Breast epithelium (tissue), 4 donors: ENCODE measurements at places on chromosomes 5 and 9. TPM values are rescaled to one million over a fixed set of nuclear protein-coding genes. Genes with fewer than 3 reads are reported as not detected.

RETREG1 gene
- total RNA-seq = 37.7 TPM

SHISAL2B gene
- not detected for total RNA-seq

DNA sequence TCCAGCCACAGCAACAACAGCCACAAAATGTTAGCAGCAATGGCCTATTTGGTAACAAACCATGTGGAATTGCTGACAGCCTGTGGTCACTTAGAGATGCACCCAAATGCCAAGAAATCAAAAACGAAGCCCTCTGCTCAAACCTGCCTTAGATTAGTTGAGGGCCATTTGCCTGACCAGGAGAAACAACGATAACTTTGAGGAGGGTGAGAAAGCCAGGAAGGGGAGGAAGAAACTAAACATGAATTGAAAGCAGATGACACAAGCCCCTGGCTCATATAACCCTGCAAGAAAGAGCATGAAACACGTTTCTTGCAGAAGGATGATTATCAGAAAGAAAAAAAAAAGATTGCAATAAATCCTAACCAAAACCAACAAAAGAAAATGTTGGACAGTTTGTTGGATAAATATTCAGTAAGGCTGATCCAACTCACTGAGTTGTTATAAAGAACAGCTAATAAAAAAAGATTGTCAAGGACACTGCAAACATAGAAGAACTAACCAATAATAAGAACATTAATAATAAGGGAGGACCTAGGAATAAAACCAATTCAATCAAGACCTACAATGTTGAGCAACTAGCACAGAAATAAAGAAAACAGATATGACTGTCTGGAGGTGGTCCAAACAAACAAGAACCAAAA lies 140.5 kb upstream of the SLC30A5 start:
- H3K27me3 ChIP-seq = no peaks in the 10 kb centered on the region
- H3K4me1 ChIP-seq = no peaks in the 10 kb centered on the region
- peak overlapping the region; percentile 78 for H3K27ac ChIP-seq
- H3K36me3 ChIP-seq = no peaks in the 10 kb centered on the region
- H3K4me3 ChIP-seq = no peak overlapping the region
- DNase-seq = no peak

- H3K4me1 ChIP-seq = no peaks in the 10 kb centered on the region
- no peak for DNase-seq
- no peaks in the 10 kb centered on the region for H3K36me3 ChIP-seq
- no peak overlapping the region for H3K27ac ChIP-seq
- H3K27me3 ChIP-seq = no peaks in the 10 kb centered on the region
- H3K4me3 ChIP-seq = no peak overlapping the region
These were observed 196.2 kb downstream of the DIRAS2 start for GRCh38 chr9:90446200-90446948.

GRCh38 chr9:12766357-12766756 lies 8.5 kb upstream of the LURAP1L start:
- no peaks in the 10 kb centered on the region for H3K4me1 ChIP-seq
- H3K27ac ChIP-seq = no peak overlapping the region
- H3K27me3 ChIP-seq = no peaks in the 10 kb centered on the region
- DNase-seq = no peak
- no peak overlapping the region for H3K4me3 ChIP-seq
